ENCODE measurements at places on chromosomes 2 and 18.

GRCh38 chr2:155145758-155146229, 447.3 kb downstream of the KCNJ3 start:
- DNase-seq: no peak

DNA sequence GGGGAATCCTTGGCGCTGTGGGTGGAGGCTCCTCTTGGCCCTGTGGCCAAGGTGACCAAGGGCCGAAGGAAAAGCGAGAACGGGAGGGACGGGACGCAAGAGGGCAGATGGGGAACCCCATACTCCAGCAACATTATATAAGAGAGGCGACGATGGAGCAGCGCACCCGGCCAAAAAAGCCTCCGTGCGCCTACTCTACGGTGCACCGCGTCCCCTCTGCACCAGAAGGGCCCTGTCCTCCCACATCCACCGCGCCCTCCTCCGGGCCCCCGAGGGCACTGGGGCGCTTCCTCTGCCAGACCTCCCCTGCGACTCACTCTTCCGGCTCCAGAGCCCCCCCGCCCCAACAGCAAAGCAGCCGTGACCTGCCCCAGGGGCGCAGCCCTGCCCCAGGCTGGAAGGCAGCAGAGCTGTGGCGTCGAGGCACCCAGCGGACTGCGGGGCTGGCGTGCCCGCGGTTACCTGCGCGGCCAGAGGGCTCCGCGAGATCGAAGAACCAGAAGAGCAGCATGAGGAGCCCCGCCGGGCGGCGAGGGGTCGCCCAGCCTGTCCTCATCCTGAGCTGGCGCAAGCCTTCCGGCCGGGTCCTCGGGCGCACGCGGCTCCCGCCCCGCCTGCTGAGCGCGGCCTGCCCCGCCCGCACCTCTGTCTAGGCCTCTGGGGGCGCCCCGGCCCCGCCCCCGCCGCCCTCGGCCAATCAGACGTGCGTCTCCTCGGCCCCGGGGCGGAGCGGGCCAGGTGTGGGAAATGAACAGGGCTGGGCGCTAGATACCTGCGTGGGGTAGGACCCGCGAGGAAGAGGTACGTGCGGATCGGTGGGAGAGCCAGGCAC, 106.3 kb upstream of the CD302 start:
- peak; percentile 66 for DNase-seq

DNA sequence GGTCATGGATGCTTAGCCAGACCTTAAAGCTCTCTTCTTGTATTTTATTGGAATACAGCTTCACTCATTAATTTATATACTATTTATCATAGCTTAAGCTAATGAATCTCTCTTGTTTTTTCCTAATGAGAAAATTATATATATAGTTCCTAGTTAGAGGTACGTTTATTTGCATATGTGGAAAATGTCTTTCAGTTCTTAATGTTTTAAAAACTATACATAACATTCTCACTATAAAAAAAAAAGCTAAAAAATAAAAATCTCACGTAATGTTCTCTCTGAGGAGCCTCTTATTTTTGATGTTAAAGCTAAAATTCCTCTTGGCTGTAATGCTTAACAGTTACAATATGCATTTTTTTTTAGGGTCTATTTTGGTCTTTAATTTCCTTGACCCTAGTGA, 16.6 kb downstream of the UGP2 start:
- no peak for DNase-seq

DNA sequence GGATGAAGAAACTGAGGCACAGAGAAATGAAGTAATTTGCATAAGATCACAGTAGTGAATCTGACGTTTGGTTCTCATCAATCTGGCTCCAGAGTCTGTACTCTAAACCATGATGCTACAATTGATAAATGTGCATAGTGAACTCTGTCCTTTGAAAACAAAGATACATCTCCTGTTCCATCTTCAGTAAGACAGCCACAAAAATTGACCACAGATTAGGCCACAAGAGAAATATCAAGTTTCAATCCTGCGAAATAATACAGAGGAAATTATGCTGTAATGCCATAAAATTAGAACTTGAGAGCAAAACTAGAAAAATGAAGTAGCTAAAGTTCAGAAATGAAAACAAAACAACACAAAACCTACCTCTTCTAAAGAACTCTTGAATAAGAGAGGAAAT, 28.4 kb downstream of the FAM98A start:
- no peak for DNase-seq

DNA sequence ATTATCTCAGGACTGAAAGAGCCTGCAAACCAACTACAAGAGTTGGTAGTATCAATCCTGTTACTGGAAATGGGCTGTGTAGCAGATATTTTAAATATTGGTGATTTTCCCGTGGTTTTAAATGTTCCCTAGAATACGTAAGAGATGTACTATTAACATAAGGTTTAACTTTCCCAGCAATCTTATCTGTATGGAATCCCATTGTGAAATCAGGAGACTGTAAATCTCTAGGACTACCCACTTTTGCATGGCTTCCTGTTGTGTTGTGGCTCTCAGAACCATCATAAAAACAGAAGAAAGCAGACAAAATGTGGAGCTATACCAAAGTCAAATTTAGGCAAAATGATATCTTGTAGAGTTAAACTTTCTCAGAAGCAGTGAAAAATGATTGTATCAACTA, 641.5 kb upstream of the SETBP1 start:
- no peak for DNase-seq

- DNase-seq: no peak
These were observed 38.4 kb downstream of the TBC1D8 start for GRCh38 chr2:101112772-101113157.

- no peak for DNase-seq
These were observed 22.5 kb upstream of the CDKL4 start for GRCh38 chr2:39266139-39266805.

GRCh38 chr2:70141902-70142589, 48.8 kb downstream of the C2orf42 start:
- DNase-seq: no peak

GRCh38 chr18:55047546-55047945, 88.3 kb upstream of the CCDC68 start:
- no peak for DNase-seq

GRCh38 chr2:240611601-240612210, 13.6 kb upstream of the GPR35 start:
- DNase-seq: no peak

DNA sequence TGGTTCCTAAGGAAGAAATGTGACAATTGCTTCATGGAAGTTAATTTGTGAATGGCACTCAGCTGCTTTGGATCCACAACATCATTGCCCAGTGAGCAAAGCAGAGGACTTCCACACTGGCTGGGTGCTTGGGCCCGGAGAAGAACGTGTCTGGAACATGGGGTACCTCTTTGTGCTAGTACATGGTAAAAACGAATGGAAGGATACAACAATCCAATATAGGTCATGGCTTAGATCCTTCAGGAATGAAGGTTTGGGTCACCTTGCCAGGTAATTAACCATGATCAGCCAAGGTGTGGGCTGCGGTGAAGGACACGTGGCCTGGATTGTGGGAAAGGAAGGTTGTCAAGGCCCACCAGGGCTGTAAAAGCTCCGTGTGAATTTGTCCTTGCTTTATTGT, 245.9 kb upstream of the HS6ST1 start:
- DNase-seq: no peak

GRCh38 chr2:102301867-102302362, 9.4 kb upstream of the IL1RL1 start:
- peak; percentile 15 for DNase-seq

DNA sequence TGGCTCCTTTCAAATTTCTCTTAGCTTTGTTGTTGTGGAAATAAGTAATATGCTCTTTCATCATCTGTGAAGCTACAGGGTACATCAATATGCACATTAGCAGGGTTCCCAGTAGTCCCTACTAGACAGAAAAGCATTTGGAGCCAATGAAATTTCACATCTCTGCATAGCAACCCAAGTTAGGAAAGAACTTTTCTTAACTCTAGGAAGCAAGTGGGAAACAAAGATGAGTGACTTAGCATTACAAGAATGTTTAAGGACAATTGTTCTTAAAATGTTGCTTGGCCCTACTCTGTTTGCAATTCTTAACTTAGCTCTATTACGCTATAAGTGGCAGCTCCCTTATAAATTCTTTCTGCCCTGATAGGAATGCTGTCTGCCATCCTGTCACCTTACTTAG, 39.6 kb downstream of the ZEB2 start:
- DNase-seq: no peak

DNA sequence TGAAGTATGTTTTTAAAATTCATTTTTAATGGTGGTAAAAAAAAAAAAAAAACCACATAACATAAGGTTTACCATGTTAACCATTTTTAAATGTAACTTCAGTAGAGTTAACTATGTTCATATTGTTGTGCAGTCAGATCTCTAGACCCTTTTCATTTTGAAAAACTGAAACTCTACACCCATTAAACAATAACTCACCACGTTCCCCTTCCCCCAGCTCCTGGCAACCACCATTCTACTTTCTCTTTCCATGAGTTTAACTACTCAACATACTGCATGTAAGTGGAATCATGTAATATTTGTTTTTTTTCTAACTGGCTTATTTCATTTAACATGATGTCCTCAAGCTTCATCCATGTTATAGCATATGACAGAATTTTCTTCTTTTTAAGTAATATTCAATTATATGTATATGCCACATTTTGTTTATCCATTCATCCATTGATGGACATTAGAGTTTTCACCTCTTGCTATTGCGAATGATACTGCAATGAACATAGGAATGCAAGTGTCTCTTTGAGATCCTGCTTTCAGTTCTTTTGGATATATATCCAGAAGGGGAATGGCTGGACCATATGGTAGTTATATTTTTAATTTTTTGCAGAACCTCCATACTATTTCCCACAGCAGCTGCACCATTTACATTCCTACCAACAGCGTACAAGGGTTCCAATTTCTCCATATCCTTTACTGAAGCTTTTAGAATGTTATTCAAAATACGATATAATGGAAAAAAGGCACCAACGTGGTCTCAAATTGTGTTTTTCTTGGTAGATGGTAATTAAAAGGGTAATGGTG, 91.0 kb downstream of the SPTBN1 start:
- DNase-seq: no peak

DNA sequence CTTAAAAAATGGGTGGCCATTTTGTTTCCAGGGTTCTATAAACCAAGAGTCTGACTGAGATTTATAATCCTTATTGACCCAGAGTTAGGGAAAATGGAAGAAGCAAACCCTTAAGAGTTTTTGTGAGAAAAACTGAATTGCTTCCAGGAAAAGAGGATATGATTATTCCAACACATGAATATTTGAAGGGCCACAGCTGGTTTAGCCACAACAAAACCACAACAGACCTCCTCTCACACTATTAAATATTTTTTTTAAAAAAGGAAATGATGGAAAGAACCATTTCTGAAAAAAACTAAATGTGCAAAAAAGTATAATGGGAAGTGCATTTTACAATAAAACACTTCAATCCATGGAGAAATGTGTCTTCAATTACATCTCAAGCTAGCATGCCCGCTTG, 182.7 kb downstream of the ETAA1 start:
- no peak for DNase-seq

- no peak for DNase-seq
These were observed 335.2 kb upstream of the LRATD1 start for GRCh38 chr2:14297340-14297739.

GRCh38 chr18:9117980-9118841, 15.7 kb downstream of the NDUFV2 start:
- no peak for DNase-seq

- no peak for DNase-seq
These were observed 105.4 kb upstream of the LGALSL start for GRCh38 chr2:64348386-64349130.

DNA sequence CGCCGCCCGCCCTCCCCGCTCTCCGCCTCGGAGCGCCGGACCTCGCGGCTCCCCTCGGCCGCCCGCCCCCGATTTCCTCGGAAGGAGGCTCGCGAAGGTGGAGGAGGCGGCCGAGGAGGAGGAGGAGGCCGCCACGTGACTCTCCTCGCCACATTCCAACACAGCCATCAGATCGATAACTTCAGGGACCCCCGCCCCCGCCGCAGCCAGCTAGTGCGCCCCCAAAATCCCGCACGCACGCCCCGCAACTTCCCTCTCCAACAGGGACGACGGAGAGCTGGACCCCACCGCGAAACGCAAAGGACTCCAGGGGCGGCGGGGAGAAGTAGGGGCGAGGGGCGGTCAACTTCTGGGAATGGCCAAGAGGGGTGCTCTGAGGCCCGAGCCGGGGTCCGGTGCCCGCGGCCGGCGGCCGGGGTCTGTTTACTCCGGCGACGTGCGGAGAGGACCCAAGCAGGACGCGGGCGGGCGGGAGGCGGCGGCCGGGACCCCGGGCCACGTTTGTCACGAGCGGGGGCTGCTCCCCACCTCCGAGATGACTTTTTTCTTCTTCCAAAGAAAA, 2.0 kb downstream of the ZNF521 start:
- no peak for DNase-seq

DNA sequence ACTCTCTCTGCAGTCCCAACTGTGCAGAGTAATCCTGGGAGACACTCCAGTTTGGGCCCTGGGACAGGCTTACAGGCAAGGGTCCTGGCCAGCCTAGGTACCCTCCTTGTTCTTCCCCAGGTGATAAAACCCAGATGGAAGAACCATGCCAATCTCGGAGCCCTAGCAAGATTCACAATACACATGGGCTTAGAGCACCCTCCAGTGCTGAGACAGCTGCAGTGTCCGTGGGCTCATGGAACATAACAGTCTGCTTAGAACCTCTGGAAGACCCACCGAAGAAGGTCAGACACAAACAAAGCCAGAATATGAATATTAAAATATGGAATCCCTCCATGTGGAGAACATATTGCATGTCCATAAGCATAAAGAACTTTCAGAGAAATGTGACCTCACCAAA, 568.1 kb downstream of the KCNJ3 start:
- DNase-seq: no peak

- DNase-seq: peak; percentile 79
These were observed at the start of gene C2orf49 for GRCh38 chr2:105337122-105338019. Gene C2orf49, plus strand, starts transcription at chr2:105337540. Its CDS starts 48 bp downstream, at chr2:105337588.

GRCh38 chr2:230640540-230641011, 72.1 kb upstream of the CAB39 start:
- DNase-seq: no peak

Measured in stimulated activated CD8-positive, alpha-beta memory T cell treated with anti-CD3 and anti-CD28 coated beads, Interleukin-7, amount 100 ng/mL, for 1 hour (primary cell).